ENCODE measurements at places on chromosomes 6 and 20.

DNA sequence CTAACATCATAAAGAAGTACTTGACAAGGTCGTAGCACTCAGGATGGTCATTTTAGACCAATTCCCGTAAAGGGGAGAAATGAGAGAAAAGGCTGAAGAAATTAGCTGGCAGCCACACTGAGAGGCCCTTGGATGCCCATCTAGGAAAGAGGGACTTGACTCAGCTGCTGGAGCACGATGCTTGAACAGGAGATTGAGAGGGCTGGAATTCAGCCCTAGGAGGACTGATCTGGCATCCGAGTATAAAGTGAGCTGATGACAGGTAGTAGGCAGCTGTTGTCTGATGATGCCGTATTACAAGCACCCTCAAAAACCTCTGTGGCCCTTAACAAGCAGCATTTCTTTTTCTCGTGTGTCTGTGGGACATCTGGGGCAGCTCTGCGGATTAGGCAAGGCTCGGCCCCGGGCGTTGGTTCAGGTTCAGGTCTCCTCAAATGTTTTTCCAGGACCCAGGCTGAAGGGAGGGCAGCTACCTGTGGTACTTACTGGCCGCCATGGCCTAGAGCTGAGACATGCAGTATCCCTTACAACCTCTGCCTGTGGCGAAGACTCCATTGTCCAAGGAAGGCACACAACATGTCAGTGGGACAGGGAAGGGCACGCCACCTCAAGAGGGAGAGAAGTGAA is 219.6 kb upstream of the SNX9 start:
- no peak for DNase-seq

- DNase-seq = no peak
Observed at GRCh38 chr20:4886771-4887527, 114.4 kb downstream of the SLC23A2 start.

- no peak for DNase-seq
Observed at GRCh38 chr6:13500915-13501314, 13.5 kb upstream of the GFOD1 start.

GRCh38 chr6:166488701-166489100 is 97.8 kb downstream of the RAMACL start:
- no peak for DNase-seq

GRCh38 chr20:2210646-2211552 is 84.9 kb upstream of the TGM3 start:
- peak; percentile 73 for DNase-seq
